ENCODE measurements at places on chromosomes 7 and 10.

- DNase-seq: peak; percentile 40
Measured at GRCh38 chr10:34213193-34213804, 601.8 kb downstream of the PARD3 start.

- no peak for DNase-seq
Measured at GRCh38 chr10:89442289-89442688, 27.9 kb downstream of the IFIT5 start.

DNA sequence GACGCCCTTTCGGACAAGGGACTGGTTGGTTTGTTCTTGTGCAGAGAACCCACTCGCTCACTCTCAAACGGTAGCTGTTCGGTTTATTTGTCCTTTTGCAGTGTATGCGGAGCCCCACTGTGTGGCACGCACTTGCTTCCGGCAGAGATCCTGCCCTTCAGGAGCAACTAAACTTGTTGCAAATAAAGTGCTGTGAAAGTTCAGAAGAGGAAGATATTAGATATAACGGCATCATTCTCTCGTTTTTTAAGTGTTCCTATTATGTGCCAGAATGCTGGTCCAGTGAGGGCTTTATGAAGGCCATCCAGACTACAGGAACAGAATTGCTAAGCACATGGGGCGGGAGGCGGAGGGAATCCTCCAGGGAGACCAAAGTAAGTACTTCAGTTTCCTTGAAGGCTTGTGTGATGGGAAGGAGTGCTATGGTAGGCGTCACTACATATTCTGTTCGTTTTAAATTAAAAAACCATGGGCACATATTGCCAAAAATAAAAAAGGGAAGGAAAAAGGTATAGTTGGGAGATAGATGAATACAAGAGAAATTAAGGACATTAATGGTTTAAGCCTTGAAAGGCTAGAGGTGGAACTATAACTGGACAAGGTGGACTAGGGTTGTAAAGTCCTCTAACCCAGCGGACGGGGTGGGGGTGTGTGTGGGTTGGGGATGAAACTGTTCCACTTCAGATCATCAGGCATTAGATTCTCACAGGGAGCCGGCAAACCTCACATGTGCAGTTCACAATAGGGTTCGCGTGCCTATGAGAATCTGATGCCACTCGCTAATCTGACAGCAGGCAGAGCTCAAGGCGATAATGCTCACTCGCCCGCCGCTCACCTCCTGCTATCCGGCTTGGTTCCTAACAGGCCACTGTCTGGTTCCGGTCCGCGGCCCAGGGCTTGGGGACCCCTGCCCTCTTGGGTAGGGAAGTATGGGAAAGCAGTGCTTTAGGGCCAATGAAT, 704 bp upstream of the ERLIN1 start:
- DNase-seq: peak; percentile 13

- peak; percentile 18 for DNase-seq
Measured at GRCh38 chr7:117077658-117078057, 124.4 kb downstream of the ST7 start.

DNA sequence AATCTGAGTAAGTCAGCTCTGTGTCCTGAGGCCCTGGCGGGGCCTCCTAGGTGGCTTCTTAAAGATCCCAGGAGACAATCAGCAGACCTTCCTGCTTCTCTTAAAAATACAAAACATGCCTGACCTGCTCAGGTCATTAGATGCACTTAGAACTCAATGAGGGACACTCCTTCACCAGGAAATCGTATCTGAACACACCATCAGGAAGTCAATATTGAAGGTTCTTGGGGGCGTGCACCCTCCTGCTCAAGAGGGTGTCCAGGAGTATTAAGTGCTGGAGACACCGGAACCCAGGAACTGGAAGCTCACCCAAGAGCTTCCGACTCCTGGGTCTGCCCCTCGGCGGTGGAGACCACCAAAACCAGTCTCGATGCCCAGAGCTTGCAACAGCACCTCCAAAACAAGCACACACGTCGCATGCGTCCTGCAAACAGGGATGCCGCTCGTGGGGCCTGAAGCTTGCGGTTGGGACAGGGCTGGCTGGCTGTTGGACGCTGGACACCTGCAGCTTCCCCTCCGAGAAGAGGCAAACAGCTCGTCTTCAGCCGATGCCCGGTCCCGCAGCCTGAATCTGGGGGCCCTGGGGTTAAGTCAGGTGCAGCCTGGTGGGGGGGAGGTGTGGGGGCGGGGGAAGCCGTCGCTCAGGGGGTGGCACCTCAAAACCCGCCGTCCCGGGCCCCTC, 803 bp downstream of the RAPGEF5 start:
- DNase-seq: no peak

DNA sequence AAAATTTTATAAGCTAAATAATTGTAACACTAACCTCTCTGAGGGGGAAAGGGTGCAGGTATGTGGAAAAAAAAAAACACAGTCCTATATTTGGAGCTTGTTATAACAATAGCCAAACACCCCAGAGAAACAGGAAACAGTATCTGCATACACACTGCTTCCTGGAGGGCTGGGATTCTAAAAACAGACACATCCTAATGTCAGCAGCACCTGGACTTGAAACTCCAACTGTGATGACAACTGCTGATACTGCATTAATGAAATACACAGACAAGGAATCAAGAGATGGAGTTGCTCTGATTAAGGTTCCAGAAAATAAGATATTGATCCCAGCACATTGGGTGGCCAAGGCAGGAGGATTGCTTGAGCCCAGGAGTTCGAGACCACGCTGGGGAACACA, 9.3 kb downstream of the DAGLB start:
- no peak for DNase-seq

Measured in HuH-7.5 (cell line).